ENCODE measurements at places on chromosomes 7 and 10.
A peak's percentile ranks its signal among the peaks of the same experiment; 100 is the strongest.

- no peak for DNase-seq
Measured at GRCh38 chr10:21823617-21824016, 179.9 kb downstream of the DNAJC1 start.

DNA sequence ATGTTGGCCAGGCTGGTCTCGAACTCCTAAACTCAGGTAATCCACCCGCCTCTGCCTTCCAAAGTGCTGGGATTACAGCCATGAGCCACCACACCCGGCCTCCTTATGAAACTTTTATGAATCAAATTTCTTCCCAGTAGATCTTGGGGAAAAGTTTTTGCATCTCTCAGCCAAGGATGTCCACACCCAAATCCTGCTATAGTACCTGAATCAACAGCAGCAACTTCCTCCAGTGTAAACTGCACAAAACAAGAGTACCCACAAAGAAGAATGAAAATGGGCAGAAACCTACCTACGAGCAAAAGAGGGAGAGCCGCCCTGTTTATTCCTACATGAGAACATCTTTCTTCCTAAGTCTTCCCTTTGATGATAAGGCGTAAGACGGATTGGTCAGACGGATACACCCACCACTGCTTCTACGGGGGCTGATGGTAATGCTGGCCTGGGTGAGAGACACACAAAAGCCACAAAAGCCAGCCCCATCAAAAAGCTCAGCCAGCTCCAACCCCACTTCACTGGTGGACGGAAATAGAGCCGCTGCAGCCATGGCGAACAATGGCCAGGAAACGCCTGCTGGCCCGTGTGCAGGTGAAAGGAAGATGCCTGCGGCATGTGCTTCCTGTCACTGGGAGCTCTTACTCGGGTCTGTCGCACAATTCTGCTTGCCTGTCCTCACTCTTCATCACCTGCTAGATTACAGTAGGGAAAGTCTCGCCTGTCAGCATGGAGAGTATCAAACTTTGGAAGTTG lies 10.4 kb downstream of the JCAD start:
- DNase-seq: no peak

GRCh38 chr7:18647582-18647981 lies 152.0 kb downstream of the HDAC9 start:
- no peak for DNase-seq

- no peak for DNase-seq
Measured at GRCh38 chr7:23067271-23067670, 38.3 kb upstream of the KLHL7 start.

GRCh38 chr7:117176206-117176605 lies 146.7 kb downstream of the WNT2 start:
- DNase-seq: no peak

DNA sequence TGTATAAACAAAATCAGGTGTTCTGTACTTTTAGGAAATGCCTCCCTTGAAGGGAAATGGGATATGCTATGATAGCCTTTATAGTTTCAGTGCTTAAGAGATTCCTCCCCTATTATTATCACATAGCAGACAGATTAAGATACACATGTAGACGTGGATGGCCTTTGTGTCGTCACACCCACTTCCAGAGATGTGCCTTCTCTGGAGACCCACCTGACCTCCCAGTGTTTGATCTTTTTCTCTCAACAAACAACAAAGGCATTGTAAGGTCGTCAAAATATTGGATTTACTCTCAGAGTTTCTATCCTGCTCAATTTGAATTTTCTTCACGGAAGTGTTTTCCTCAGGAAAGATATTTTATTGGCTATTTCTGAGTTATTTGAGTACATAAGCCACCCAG lies 25.7 kb upstream of the C1GALT1 start:
- DNase-seq: no peak

GRCh38 chr10:130372222-130372621 lies 236.0 kb downstream of the GLRX3 start:
- DNase-seq: no peak

- DNase-seq: no peak
Measured at GRCh38 chr7:15915686-15916293, 229.3 kb upstream of the MEOX2 start.

DNA sequence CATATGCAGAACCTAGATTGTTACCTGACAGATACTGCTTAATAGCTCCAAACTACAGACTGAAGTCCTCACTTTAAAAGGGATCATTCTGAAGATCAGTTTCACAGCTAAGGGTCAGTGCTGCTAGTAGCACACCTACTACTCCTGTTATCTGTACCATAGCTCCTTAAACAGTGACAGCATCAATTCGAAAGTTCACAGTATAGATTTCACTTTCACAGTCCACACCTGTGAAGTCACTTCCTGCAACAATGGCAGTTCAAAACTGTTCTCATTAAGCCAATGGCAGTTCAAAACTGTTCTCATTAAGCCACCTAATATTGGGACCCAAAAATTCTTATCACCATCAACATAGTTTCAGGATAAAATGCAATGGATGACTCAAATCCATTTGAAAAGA lies 10.7 kb upstream of the FHIP2A start:
- DNase-seq: no peak

DNA sequence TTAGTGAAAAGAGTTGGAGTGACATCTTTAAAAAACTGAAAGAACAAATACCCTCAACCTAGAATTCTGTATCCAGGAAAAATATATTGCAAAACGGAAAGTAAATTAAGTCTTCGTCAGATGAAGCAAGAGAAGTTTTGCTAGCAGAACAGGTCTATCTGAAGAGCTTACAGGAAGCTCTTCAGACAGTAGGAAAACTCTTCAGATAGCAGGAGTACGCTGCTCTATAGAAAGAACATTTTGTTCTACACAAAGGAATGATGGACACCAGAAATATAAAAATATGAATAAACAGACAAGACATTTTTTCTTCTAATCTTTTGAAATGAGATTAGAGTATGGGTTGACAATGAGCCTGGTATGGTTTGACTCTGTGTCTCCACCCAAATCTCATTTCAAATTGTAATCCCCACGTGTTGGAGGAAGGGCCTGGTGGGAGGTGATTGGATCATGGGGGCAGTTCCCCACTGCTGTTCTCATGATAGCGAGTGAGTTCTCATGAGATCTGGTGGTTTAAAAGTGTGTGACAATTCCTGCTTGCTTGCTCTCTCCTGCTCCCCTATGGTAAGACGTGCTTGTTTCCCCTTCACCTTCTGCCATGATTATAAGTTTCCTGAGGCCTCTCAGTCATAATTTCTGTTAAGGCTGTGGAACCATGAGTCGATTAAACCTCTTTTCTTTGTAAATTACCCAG lies 567.3 kb downstream of the AUTS2 start:
- no peak for DNase-seq

GRCh38 chr7:121574109-121574508 lies 178.0 kb upstream of the FAM3C start:
- no peak for DNase-seq

DNA sequence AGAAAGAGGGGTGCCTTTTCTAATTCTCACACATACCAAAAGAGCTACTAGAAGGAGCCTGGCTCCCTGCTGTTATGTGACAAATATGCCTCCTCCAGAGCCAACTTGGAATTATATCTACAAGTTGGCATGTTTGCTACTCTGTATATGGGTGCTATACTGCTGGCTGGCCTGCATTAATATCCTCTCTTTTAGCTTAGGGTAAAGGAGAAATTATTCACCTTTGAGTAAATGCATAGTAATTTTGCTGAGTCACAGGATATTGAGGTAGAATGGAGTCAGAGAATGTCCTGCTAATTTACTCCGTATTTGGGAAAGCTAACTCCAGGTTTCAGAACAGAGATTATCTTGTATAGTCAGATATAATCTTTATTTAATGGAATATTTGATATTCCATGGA lies 24.2 kb upstream of the LIPN start:
- no peak for DNase-seq

GRCh38 chr10:65827359-65827758 lies 1098.5 kb upstream of the LRRTM3 start:
- no peak for DNase-seq

DNA sequence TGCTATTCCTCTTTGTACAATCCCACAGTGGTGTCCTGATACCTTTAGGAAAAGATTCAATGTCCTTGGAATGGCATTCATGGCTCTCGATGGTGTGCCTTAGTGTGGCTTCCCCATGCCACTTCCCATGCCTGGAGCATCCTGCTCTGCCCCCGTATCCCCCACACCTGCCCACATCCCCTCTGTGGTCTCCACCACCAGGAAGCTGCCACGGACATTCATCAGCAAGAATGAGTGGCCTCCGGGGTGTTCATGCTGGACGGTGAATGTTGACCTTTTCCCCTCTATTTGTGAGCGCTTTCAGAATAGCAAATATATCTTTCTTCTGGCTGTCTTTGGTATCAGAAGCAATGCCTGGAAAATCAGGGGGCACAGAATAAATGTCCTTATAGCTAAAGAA lies 262.0 kb upstream of the NRP1 start:
- DNase-seq: no peak

GRCh38 chr7:111954474-111955381 lies 251.5 kb downstream of the DOCK4 start:
- no peak for DNase-seq

DNA sequence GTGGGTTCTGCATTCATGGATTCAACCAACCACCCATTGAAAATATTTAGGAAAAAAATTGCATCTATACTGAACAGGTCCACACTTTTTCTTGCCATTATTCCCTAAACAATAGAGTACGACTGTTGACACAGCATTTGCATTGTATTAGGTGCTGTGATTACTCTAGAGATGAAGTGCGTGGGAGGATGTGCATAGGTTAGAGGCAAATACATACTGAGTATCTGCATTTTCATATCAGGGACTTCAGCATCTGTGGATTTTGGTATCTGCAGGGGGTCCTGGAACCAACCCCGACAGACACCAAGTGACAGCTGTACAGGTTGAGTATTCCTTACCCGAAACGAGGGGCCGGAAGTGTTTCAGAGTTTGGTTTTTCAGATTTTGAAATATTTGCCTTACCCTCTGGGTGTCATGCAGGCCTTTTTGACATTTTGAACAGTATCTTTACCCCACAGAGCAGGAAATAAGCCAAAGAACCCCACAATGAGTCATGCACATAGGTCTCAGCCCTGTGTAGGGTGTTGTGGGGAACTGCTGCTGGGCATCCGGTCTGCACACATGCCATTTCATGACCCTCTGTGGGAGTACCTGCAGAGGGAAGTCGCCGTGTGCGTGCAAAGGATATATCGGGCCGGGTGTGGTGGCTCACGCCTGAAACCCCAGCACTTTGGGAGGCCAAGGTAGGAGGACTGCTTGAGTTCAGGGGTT lies 14.5 kb downstream of the NUDT5 start:
- peak; percentile 28 for DNase-seq

DNA sequence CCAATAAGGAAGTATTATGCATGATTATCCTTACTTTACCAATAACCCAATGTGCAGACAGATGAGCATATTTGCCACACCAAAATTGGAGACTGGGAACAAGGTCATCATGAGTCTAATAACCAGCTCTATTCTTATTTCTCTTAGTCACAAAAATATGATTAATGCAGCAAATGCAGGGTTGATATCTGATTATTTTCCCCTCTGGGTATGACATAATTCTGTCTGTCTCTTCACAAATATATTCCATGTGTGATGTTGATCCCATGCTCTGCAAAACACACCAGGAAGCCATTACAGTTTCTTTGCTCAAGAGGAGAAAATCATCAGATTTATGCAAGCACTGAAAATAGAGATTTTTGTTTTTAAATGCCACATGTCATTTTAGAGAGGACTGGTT lies 196.5 kb upstream of the DGKB start:
- DNase-seq: no peak

GRCh38 chr10:4647109-4647785 lies 178.8 kb upstream of the AKR1E2 start:
- DNase-seq: no peak

All from H54 (cell line).